Esophagus muscularis mucosa (tissue), 4 donors: ENCODE measurements at places on chromosomes 3 and 15.

- DNase-seq, result no peak
These were observed 136.1 kb upstream of the LMCD1 start for GRCh38 chr3:8365541-8365940.

DNA sequence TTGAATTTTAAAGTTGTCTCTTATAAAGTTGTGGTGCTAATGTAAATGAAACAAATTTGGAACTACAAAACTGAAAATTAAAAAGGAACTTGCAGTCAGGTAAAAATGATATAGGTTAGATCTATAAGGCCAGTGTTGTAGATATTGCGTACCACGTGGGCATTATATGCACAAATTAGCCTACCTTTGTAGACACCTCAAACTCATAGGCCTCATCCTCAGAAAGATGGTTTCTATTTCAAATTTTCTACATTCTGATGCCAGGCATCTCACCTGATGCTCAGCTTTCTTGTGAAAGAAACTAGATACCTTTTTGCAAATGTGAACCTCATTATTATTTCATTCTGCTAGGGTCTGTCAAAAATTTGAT lies 25.6 kb downstream of the TMEM207 start:
- DNase-seq, result no peak

DNA sequence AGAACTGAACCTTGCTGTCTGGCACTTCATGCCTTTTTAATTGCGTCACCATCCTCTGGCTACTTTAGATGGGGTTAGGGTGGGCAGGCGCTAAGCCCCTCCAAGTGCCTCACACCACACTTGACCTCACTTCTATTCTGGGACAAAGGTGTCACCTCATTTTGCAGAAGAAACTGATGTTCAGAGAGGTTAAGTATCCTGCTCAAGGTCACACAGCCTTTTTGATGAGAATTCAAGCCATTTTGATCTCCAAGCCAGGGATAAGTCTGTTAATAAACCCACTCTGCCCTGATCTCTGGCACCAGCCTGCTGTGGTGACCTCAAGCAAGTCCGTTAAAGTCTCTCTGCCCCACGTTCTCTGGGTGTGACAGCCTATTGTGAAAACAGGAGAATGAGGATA lies 58.8 kb upstream of the PRR23C start:
- peak; percentile 45 for DNase-seq

GRCh38 chr3:126542340-126543241 lies 16.1 kb downstream of the C3orf22 start:
- DNase-seq, result no peak

- no peak for DNase-seq
These were observed 54.6 kb downstream of the PPM1L start for GRCh38 chr3:160810362-160811236.
